Progenitor cell of endocrine pancreas (in vitro differentiated cells): ENCODE measurements at places on chromosomes 1 and 21.

DNA sequence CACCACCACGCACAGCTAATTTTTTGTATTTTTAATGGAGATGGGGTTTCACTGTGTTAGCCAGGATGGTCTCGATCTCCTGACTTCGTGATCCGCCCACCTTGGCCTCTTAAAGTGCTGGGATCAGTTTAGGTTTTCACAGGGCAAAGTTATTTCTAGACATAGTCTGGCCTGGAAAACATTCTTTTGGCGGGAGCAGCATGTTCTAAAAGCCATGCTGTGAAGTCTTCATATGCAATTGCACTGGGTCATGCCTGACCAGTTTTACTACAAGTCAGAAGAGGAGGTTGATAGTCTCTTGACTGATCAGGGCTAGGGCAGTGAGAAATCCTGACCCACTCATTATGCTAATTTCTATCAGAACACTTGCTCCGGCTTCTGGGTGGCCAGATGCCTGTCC lies 131.6 kb upstream of the POU3F1 start:
- DNase-seq: no peak

DNA sequence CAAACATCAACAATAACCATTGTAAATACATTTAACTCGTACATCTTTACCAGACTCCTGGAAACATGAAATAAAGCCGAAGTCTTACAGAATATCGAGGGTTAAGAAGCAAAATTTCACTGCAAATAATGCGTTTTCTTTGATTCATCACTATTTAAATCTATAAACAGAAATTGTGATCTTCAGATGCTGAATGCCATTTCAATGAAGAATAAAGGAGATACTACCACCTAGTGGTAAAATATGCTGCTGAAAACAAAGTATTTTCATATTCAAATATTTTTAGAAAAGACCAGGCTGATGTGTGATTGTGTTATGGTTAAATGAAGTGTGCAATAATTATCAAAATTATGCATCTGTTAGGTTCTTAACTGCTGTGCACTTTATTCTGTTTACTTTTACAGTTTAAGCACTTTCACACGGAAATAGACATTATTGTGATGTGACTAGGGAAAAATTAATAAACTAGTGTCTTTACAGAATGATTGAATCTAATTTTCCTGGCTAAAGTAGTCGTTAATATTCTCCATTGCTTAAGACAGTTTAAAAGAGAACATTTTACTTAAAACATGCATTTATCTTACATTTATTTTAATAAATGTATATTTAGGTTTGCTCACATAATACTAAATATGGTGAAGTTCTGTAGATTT lies 1093.1 kb downstream of the MRPL39 start:
- no peak for DNase-seq

DNA sequence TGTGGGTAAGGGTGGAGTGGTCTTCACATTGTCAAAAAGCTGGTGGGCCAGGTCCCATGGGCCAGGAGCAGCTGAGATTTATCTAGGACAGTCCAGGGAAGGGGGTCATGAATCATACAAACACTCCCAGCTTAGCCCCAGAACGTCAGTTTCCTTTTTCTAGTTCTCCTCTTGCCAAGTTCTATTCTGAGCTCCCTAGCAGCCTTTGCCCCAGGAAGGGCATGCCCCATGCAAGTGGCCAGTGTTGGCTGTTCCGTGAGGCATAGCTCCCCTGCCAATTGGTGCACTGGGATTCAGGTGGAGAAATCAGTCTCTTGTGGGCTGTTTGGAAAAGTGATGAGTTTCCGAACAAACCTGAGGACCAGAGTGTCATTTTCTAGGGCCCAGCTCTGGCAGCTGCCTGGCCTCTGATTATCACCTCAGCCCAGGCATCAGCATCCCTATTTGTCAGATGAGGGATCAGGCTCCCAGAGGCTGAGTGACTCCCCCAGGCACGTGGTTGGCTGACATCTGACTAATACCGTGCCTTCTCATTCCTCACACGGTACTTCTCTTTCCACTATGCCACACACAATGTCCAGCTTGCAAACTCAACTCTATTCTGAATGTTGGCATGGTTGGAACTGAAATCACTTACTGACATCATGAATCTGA lies 14.2 kb upstream of the MYOM3 start:
- DNase-seq: no peak

DNA sequence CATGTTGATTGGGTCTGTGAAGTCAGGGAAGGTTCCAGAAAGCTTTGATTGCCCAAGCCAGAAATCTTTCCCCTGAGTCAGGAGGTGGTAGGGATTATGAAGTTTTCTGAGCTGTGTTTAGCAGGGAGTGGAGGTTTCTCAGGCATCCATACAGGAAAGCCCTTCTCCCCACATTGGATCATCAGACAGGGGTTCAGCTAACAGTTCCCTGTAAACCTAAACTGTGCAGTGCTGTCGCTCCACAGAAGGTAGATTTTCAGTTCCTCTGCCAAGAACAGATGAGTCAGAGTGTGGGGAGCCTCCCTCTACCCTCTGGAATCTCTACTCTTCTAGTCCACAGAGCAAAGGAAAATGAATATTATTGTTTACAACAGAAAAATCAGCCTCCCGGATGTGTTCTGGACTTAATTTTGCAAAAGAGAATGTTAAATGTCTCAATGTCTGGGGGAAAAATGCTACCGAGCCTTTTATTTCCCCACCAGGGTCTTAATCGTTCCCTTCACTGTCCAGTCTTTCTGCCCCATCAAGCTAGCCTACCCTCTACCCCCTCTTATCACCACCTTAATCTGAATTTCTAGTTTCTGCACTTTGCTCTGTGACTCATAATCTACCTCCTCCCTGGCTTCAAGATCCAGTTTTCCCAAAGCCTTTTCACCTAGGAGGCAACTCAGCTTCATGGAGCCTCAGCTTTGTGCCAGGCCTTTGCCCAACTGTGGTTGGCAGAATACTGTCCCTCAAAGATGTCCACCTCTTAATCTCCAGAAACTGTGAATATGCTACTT lies 355.6 kb downstream of the PRDM2 start:
- DNase-seq: no peak

DNA sequence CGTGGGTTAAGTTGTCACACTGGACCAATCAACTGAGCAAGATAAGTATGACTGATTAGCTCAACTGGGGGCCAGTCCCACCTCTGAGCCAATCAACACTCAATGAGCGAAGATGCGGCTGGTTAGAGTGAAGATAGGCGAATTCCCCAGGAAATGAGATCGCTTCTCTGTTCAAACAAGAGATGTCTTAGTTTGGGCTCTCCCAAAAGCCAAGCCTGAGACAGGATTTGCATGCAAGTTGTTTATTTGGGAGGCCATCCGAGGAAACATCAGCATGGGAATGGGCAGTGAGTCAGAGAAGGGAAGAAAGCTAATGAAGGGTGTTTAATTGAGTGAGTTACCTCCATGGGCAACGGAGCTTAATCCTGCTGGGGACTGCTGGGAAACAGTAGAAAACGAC lies 4.9 kb upstream of the GJB5 start:
- DNase-seq: no peak

DNA sequence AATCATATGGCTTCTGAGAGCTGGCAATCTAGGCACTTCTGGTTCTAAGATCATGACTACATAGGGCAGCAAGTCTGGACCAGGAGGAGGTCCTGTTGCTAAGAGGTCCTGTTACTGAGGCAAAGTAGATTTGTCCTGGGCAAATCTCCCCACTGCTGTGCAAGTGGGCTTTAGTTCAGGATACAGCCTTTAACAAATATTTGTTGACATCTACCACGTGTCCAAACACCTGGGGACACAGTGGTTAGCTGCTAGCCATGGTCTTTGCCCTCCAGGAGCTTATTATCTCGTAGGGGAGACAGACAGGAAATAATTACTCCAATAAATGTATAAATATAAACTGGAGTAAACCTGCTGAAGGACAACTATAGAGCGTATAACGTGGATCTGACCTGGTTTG lies 3.2 kb downstream of the CGN start:
- DNase-seq: no peak

DNA sequence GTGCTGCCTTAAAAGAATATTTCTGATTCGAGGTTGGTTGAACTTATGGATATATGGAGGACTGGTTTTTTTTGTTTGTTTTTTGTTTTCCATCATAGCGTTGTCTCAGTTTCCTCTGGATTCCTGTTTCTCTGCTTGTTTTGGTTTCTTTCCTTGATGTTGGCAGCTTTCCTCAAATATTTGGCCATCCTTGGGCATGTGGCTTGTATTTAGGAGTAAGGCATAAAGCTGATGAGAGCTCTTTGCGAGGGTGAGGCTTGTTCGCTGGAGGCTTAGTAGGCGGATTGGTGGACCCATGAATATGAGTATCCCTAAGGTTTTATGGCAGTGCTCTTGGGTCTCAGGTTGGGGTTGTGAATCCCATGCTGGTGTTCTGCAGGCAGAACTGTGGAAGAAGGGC lies 22.9 kb downstream of the DYRK1A start:
- no peak for DNase-seq
